AG08396 (cell line): ENCODE measurements at places on chromosomes 13 and 19.

- DNase-seq, result no peak
Measured at GRCh38 chr13:24648983-24649687, 31.1 kb upstream of the ATP12A start.

GRCh38 chr13:86080340-86080995, 281.2 kb upstream of the SLITRK6 start:
- no peak for DNase-seq

DNA sequence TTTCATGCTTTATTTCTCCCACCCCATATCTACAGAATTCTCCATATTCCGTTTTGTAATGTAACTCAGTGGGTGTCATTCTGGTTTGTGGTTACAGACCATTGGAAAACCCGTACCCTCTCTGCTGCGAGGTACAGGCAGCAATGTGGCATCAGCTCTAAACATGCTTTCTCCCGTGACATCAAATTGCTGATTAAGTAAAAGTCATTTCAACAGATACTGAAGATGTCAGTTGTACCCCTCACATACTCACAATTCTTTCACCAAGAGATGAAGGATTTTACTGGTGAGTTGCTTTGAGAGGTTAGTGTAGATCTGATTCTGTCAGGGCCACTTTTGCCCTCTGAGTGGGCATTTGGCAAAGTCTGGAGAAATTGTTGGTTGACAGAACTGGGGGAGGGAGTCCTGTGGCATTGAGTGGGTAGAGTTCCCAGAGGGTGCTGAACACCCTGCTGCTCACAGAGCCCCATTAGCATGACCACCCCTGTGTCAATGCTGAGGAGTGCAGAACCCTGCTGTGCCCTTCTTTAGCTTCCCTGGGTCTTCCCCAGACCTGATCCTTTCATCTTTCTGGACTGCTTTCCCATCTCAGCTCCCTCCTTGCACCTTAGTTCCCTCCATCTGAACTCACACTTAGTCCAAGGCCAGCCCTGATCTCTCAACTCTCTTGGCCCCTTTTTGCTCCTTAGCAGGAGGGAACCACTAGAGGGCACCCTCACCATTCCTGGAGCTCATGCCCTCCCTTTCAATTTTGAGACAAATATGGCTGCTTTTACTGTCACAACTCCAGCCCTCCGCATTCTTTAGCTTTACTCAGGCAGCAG, 39.9 kb upstream of the CEACAM8 start:
- DNase-seq, result peak; percentile 60

DNA sequence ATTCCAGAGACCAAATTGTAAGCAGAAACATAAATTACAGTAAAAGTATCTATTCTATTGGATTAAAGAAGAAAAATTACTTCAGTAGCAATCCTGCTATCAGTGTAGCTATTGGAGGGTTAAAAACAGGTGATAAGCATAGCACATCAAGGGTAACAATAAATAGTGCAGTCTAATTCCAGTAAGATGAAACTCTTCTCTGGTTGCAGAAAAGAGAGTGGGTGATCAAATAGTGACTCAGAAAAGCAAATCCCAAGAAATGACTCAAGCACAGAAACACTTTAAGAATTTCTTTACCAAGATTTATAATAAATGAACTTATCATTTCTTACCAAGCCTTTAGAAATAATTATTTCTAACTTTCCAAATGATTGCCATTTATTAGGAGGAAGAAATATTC, 135.7 kb downstream of the LMO7 start:
- peak; percentile 31 for DNase-seq

GRCh38 chr13:106132216-106132615, 403.2 kb downstream of the EFNB2 start:
- DNase-seq, result no peak

DNA sequence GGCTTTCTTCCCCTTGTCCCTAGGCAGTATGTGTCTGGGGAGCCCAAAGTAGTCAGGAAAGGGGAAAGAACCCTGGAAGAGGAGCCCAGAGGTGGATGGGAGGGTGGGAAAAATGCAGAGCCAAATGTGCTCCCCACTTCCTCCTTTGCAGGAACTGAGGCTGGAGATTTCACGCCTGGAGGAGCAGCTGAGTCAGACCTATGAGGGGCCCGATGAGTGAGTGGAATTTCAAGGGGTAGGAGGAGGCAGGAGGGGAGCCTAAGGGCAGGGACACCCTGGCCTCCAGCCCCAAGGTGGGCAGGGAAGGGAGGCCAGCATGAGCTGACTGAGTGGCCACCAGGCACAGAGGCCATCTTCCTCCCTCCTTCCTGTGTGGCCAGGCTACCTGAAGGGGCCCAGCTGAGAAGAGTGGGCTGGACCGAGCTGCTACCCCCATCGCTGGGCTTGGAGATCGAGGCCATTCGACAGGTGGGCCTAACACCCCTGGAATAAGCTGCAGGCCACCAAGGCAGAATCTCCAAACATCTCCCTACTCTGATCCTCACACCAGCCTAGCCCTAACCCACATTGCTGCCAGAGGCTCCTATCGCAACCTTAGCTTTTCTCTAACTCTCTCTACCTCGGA, 14.3 kb downstream of the PTH2 start:
- no peak for DNase-seq

DNA sequence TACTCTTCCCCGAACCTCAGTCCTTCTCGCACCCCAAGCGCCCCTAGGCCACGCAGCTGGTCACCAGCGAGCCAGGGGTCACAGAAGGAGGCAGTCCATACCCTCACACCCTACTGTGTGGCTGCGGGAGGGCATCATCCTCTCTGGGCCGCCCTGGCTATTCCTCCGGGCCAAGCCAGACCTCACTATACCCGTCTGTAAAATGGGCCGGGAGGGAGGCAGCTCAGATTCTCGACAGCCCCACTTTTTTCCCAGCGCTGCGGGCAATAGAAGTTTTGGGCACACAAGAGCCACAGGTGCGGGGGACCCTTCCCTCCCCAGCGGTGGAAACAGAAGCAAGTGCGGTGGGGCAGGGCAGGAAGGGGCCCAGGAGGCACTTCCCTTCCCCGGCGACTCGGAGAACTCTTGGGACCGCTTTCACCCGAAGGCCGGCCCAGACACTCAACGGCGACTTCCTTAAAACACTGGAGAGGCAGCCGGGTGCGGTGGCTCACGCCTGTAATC, 5.6 kb upstream of the ARRDC2 start:
- DNase-seq, result no peak

DNA sequence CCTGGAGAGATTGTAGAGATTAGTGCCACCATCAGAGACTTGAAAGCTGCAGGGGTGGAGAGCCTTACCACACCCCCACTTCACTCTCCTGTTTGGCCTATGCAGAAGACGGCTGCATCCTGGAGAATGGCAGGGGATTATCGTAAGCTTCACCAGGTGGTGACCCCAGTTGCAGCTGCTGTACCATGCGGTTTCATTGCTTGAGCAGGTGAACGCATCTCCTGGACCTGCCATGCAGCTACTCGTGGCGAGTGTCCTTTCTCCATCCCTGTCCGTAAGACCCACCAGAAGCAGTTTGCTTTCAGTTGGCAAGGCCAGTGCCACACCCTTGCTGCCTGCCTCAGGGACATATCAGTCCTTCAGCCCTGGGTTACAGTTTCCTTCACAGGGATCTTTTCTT, 21.2 kb downstream of the PPP5C start:
- DNase-seq, result no peak

DNA sequence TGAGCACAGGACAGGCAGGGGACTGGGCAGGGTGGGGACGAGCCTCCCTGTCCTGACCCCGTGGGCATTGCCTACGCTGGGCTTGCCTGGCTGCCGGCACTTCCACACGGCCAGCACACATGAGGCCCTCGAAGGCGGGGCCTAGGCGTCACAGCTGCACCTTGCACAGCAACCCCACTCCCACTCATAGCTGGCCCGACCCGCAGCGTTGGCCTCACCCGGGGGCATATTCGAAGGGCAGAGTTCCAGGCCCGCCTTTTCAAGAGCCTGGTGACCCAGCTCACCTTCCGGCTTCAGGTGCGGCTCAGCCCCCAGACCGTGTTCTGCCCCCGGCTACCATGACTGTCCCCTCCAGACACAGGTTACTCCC, 16.9 kb upstream of the PROZ start:
- no peak for DNase-seq

DNA sequence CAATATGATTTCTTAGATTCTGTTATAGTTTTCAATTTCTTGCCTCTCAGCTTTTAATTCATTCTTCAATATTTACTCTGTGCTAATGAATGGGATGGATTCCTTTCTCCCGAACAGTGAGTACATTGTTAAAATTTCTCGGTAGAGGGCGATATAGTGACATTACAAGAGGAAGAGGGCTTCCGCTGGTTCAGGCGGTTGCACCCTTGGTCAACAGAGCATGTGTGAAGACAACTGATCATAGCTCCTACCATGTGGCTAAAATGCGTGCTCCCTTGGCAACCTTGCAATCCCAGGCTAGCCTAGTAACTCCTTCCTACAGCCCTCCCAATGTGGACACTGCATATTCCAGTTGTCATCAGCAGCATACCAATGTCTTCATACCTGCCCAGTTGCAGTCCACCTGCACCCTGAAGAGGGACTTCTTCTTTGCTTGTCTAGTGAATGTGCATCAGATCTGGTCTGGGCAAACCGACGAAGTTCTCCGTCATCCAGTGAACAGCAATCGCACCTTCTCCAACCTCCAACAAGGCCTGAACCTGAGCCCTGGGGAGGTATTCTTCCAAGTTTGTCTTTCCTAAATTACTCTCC, 653.0 kb upstream of the GPC6 start:
- DNase-seq, result no peak

DNA sequence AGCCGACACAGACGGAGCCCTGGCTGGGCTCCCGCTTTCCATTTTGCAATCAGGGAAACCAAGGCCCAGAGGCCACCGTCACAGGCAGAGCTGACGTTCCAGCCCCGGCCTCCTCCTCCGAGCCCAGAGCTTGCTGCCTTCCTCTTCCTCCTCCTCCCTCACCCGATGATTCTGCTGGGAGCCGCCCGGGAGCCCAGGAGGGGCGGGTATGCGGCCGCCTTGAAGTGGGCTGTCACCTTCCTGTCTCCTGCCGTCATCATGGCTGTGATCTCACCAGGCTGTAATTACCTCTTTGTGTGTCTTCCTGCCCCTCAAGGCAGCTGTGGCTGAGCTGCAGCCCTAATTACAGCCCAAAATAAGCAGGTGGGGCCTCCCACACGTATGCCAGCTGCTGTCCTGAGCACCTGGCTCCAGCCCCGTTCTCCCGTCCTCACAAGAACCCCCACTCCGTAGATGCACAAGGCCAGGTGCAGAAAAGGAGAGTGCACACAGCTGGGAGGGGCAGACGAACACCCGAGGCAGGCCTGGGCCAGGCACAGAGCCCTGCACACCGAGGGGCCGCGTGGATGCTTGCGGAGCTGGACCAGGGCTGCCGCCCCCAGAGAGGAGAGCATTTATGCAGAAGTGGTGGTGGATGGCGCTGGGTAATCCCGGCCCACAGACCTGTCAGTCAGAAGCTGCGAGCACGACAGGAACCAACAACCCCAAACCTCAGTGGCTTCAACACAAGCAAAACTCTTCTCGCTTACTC, 4.0 kb downstream of the TPGS1 start:
- no peak for DNase-seq

DNA sequence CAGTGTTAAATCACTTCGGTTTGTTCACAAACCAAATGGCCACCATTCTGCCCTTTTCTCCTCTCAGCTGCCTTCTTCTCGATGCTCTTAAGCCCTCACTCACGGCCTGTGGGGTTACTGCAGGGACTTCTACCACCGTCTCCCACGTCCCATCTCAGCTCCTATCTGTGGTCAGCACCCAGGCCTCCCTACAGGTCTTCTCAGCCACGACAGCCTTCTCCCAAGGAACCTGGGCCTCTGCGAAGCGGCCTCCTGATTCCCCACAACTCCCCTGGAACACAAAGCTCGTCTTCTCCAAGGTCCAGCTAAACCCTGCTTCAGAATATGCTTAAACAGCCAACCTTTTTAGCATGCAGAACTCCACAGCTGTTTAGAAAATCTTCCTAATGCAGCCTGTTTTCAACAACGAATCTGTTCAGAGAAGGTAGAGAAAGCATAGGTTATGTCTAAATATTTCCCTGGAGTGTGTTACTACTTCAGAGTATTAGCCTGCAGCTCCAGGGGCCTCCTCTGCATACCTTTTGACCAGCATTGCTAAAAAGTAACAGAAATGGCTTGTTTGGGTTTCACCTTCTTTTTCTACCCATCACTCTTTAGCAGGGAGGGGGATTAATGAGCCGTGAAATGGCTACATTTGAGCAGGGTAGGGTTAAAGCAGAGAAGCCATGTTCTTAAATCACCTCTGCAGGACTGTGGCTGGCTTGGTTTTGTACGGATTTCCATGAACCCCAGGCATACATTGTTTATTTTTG, 104.0 kb downstream of the COL4A2 start:
- DNase-seq, result no peak

DNA sequence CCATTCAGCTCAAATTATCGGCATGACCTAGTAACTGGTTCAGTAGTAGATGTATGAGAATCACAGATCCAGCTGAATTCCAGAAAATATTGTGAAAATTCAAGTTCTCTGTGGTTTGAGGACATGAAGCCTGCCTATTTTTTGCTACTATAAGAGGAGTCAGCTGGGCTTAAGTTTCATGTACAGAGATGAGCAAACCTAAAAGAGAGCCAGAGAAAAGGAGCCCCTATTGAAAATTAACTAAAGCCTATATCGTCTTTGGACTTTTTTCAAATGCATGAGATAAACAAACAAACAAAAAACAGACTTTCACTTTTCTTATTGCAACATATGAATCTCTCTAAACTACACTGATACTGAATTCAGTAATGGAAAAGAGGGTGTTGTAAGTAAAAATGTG, 106.8 kb upstream of the SPRY2 start:
- no peak for DNase-seq

DNA sequence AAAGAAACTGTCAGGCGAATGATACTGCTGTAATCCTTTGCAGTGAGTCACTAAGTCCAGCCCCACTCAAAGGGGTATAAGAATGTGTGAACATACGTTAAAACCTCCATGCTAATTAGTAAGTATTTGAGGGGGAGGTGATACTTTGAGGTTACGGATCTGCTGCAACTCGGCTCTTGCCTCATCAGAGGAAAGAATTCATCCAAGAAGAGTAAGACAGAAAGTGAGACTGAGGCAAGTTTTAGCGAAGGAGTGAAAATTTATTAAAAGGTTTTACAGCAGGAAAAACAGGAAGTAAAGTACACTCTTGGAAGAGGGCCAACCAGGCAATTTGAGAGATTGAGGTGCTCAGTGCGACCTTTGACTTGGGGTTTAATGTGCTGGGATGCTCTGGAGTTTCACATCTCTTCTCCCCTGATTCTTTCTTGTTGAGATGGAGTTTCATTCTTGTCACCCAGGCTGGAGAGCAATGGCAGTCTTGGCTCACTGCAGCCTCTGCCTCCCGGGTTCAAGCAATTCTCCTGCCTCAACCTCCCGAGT, 9.8 kb downstream of the CLEC4M start:
- DNase-seq, result no peak

DNA sequence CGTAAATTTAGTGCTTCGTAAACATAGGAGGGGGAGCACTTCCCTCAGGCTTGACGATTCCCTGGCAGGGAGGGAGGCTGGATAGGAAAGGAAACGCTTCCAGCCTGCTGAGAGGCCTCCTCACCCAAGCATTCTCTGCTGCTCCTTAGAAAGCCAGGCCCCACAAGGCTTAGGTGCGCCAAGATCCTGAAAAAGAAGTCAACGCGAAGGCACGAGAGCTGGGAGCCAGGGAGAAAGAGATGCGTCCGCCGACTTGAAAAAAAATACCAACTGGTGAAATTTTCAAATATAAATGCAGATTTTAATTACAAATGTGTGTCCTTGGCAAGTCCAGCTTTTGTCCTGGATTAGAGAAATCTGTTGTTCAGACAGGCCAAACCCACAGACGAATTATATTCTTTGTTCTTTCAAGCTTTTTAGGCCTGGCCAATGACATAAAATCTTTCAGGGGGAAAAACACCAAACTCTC, 64.0 kb downstream of the ALOX5AP start:
- DNase-seq, result no peak
